Stimulated activated CD4-positive, alpha-beta T cell treated with anti-CD3 and anti-CD28 coated beads, TNF-alpha, amount 100 ng/mL, for 24 hours (primary cell): ENCODE measurements at places on chromosomes 11 and 22.

DNA sequence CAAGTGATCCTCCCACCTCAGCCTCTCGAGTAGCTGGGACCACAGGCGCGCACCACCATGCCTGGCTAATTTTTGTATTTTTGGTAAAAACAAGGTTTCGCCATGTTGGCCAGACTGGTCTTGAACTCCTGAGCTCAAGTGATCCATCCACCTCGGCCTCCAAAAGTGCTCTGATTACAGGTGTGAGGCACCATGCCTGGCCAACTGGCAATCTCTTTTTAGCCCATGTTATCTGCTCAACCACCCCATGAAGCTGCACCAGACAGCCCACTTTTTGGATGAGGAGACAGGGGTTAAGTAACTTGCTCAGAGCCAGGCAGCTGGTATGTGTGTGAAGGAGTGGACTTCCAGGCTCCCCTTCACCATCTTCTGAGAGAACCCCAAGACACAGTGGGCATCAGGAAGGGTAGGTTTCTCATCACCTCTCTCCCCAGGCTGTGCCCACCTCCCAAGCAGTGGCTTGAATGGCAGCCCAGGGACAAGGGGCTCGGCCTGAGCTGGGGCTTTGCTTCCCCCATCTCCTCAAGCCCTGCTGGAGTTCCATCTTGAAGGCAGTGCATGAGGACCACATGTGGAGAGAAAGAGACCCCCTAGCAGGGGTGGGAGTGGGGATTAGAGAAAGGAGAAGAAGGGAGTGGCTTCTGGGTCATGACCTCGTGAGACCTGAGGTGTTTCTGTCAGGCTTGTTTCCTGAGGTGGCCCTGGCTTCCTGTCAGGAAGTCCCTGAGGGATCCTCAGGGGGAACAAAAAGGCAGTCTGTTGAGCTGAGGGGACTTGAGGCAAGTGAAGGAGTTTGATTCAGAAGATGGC, 87.5 kb upstream of the PARVA start:
- DNase-seq, result no peak

DNA sequence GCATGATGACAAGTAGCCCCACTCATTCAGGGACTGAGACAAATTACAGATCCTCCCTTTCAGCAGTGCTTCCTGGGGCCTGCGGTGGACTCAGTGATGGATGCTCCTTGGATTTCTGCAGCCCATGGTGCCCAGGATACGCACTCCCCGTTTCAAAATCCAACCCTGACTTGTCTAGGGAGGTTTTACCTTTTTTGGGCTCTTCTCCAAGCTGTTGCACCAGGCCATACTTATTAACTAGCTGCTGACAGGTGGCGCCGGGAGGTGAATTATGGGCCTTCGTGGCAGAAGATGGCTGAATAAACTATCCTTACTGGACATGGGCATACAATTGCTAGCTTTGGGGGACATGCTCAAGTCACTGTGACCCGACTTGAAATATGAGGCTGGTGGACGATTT, 324.3 kb upstream of the SYN3 start:
- no peak for DNase-seq

GRCh38 chr22:33579448-33580093, 340.7 kb downstream of the LARGE1 start:
- DNase-seq, result no peak

DNA sequence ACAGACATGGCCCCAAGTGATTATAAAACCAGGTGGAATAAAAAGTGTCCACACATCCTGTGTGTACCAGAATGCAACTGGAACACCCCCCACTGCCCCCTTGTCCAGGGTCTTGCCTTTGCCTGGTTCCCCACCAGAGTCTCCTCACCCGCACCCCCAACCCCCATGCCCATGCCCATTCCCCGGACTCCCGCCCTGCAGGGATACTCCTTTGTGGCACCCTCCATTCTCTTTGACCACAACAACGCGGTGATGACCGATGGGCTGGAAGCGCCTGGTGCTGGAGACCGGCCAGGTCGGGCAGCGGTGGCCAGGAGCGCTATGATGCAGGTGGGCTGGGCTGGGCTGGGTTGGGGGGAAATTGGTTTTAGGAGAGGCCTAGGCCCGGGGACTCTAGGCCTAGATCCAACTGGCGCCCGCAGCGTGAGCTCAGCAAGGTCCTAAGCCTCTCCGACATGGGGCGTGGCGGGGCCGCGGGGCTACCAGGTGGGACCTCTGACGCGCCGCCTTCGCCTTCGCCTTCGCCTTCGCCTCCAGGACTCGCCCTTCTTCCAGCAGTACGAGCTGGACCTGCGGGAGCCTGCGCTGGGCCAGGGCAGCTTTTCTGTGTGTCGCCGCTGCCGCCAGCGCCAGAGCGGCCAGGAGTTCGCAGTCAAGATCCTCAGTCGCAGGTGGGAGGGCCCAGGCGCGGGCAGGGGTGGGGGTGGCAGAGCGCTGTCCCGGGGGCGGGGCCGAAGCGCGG, 9.1 kb downstream of the RPS6KA4 start:
- DNase-seq, result no peak

GRCh38 chr11:65292890-65293289, 21.8 kb upstream of the CDC42EP2 start:
- no peak for DNase-seq

- DNase-seq, result no peak
These were observed 2.3 kb downstream of the OR51G1 start for GRCh38 chr11:4921796-4922195.

- no peak for DNase-seq
These were observed 12.3 kb downstream of the ABTB2 start for GRCh38 chr11:34345540-34345876.

GRCh38 chr11:111312076-111312475, 13.7 kb downstream of the POU2AF3 start:
- DNase-seq, result no peak

- DNase-seq, result no peak
These were observed 90.2 kb upstream of the ISX start for GRCh38 chr22:34975721-34976120.

GRCh38 chr22:17258788-17259148, 39.5 kb upstream of the ADA2 start:
- no peak for DNase-seq

GRCh38 chr11:78391424-78391823, 26.2 kb downstream of the GAB2 start:
- no peak for DNase-seq

GRCh38 chr11:125345421-125346178, 150.5 kb downstream of the FEZ1 start:
- no peak for DNase-seq

GRCh38 chr11:8650401-8650990, 32.0 kb downstream of the TRIM66 start:
- no peak for DNase-seq

DNA sequence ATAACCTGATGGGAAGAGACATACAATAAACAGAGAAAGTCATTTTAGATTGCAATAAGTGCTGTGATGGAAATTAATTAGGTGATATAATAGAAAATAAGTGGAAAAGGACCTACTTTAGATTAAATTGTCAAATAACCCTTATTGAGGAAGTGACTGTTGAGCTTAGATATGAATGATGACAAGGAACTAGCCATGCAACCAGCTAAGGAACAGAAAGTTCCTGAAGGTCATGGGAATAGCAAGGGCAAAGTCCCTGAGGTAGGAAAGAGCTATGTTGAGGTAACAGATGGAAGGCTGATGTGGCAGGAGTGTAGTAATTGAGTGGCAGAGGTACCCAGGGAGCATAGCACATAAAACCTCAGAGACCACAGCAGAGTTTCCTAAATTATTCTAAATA, 135.2 kb downstream of the WNT11 start:
- DNase-seq, result no peak

DNA sequence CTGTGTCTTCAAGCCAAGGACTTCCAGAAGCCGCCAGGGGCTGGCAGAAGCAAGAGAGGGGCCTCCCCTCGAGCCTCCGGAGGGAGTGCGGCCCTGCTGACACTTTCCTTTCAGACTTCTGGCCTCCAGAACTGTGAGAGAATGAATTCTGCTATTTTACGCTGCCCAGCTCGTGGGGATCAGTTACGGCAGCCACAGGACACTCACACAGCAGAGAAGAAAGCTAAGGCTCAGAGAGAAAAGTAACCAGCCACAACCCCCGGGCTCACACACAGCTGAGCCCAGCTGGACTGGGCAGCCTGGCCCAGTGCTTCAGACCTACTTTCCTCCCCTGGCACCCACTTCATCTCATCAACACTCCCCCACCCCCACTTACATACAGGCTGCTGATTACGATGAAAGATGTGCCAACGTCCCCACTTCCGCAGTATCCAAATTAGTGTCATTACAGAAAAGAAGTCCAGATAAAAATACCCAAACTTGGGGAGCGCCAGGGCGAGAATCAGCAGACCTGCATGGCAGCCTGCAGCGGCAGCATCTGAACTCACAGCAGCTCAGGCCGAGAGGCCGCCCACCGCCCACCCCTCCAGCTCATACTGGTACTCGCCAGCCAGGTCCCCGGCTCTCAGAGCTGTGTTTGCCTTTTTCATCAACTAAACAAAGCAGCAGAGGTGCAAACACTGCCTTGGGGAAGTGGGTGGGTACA, 15.3 kb downstream of the PHF21B start:
- no peak for DNase-seq

GRCh38 chr11:122617926-122618325, 37.6 kb upstream of the UBASH3B start:
- DNase-seq, result no peak

DNA sequence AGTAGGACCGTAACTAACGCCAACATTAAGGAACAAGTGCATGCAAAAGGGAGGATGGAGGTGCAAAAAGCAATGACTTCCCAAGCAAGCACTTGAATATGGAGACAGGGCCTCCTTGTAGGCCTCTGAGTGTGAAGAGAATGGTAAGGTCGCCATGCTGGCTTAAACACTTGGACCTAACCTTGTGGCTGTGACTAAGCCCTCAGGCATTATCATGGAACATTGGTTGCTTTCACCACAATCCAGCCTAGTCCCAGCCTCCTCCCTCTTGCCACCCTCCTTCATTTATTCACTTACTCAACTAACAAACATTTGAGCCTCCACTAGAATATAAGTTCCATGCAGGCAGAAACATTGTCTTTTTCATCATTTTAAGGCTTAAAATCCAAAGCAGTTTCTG, 11.9 kb upstream of the SYTL2 start:
- DNase-seq, result no peak

DNA sequence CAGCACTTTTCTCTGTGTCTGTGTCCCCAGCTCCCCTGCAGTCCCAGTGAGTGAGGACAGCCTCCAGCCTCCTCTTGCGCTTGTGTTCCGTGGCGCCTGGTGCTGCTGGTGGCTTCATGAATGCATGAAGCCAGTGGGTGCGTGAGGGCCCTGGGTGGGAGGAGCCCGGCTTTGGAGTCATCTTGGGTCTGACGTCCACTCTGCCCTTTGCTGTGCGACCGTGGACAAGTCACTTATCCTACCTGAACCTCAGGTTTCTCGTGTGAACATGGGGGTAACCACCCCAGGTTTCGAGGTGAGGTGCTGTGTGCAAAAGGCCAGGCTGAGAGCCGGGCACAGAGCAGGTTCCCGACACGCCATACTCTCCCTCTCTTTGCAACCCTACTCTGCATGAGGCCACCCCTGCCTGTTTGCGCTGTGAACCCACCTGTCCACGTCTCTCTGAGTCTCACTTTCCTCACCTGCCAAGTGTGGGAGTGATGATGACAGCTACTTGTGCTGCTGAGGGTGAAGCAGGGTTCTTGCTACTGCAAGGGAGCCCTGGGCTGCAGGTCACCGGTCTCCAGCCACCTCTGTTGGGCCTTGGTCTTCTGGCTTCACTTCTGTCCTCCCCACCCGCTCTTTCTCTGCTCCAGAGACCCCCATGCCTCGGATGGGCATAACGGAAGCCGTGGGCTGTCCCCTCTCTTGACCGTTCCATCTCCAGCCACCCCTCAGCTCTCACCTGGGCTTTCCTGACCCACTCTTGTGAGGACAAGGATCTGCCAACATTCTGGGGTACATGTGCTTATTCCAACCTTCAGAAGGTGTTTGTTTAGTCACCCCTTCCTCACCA, 537.6 kb downstream of the TBC1D22A start:
- DNase-seq, result no peak

- no peak for DNase-seq
These were observed 5.4 kb upstream of the IGLL5 start for GRCh38 chr22:22882033-22882717.

DNA sequence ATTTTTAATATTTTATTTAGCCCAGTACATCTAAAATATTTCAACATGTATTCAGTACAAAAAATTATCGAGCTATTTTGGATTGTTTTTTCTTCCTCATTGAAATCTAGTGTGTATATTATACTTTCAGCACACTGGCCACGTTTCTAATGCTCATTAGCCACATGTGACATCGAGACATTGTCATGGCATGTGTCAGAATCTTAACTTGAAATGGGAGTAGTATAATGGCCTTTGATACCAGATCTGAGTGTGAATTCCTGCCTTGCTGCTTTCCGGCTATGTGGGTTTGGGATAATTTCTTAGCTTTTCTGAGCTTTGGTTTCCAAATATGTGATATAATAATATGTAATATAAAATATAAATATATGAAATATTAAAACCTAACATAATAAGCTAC, 54.3 kb downstream of the BCL2L13 start:
- no peak for DNase-seq

- no peak for DNase-seq
These were observed 9.2 kb downstream of the FBLN1 start for GRCh38 chr22:45511847-45512261.

- no peak for DNase-seq
These were observed 293.1 kb downstream of the KIRREL3 start for GRCh38 chr11:126707498-126707897.

DNA sequence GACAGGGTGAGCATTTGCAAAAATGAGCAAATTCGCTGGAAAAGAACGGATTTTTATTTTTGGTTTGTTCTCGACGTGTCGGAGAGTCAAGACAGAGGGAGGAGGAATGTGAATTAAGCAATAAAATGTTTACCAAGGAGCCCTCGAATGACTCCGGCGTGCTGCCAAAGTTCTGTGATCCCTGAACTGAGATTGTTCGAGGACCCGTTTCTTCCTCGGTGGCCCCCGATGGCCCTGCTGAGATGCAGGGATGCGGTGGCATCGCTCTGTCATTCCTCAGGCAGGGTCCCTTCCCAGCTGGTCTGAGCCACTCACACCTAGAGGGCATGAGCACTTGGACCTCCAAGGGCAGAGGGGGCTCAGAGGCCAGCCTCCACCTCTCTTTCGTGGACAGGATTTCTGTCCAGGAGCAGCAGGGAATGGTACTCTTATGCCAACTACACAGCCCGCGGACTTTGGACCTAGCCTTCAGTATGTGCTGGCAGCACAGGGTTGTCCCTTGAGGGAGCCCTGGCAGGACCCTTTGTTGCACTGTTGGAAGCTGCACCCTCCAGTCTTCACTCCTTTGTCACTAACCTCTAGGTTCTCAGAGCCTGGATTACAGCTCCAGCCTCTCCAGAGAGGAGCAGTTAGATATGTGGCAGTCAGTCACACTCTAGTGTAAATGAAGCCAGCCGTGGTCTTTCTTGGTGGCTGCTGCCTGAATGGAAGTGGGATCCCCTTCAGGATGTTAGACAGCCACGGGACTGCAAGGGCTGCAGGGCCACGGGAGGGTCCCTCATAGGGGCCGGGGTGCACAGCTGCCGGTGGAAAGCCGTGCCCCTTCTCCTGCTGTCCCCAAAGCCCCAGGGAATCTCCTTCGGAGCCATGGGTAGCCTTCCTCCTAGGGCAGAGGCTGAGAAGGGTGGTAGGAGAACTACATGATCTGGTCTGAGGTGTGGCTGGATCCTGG, 109.4 kb upstream of the ANO1 start:
- DNase-seq, result no peak
